Activated CD4-positive, alpha-beta T cell treated with anti-CD3 and anti-CD28 coated beads for 24 hours (primary cell): ENCODE measurements at places on chromosomes 2 and 18.

DNA sequence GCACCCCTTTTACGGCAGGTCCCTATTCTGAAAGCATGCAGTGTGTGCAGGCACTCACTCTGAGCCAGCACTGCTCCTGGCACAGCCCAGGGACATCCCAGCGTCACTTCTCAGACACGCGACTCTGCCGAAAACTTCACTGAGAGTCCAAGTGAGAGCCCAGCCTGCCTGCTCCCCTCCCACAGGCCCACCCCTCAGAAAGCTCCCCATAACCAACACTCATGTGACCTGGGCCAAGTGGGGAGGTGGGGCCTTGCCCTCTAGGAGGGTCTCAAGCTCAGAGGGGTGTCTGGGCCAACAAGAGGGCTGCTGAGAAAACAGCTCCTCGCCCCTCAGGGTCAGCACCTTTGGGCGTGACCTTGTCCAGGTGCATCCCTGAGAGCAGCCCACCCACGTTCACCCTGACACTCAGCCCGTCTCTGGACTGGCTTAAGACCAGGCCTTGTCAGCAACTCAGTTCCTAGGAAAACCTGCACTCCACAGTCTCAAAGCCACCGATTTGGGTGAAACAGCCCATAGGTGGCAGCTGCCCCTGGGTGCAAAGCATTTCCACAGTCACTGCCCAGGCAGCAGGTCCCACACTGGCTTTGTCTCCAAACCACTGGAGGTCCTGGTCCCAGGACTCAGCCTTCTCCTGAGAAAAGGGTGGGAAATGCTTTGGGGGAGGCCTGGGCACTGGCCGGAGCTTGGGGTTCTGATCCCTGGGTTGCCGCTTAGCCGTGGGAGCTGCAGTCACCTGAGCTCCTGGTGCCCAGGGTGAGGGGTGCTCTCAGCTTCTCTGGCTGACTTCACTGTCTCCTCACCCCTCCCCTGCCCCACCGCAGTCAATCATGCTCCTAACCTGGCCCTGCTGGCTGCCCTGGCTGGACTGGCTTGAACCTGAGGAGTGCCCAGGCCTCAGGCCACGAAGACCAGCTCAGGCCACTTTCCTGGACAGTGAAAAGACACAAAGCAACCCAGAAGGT, 209.6 kb downstream of the HDAC4 start:
- no peak for DNase-seq

DNA sequence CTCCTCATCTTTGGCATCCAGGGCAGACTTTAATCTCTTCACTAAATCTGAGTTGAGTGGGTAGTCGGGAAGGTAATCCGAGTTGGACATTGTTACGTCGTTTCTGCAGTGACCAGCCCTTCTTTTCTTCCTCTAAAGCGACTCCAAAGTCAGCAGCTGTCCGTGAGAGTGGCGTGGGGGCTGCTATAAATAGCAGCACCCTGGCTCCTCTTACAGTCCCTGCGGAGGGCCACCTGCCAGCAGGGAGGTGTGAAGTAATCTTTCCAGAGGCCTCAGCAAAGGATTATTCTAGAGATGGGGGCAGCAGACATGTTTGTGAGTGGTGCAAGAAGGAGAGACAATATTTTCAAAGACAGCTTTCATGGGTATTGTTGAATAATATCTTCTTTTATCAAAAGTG, at the start of gene ASB18:
Gene ASB18 (minus strand): TSS at position 151 of the 400 bp plus-strand sequence. CDS start 61 bp downstream, at position 90.
- DNase-seq: no peak

- DNase-seq: no peak
Observed at GRCh38 chr2:20541651-20542050, 94.8 kb downstream of the RHOB start.

GRCh38 chr2:51795248-51795888, 763.4 kb upstream of the NRXN1 start:
- no peak for DNase-seq

- DNase-seq: no peak
Observed at GRCh38 chr2:175233135-175233719, 51.7 kb upstream of the ATP5MC3 start.

- no peak for DNase-seq
Observed at GRCh38 chr2:174699993-174700766, 64.1 kb downstream of the CHRNA1 start.

GRCh38 chr2:8418721-8419120, 263.1 kb upstream of the ID2 start:
- DNase-seq: no peak

DNA sequence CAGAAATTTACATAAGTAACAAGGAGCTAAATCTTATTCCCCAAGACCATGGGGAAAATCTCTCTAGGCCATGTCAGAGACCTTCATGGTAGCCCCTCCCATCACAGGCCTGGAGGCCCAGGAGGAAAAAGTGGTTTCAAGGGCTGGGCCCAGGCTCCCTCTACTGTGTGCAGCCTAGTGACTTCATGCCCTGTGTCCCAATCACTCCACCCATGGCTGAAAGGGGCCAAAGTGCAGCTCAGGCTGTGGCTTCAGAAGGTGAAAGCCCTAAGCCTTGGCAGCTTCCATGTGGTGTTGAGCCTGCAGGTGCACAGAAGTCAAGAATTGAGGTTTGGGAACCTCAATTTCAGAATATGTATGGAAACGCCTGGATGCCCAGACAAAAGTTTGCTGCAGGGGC, 1612.7 kb upstream of the SLC39A10 start:
- DNase-seq: no peak

DNA sequence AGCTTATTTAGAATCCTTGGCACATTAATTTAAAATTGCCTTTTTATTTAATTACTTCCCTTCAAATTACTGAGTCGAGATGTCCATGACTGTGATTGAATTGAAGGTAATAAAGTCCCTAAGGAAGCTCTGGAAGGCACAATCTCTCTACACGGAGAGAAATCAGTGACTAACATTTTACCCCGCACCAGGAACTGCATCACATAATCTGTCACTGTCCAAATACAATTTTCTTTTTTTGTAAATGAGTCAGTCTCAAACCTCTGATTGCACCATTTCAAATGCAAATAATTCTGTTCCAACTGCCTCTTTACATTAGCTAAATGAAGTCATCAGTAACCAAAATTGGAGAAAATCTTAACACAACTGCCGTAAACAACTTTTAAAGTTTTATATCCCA, 311.9 kb downstream of the CCDC178 start:
- DNase-seq: no peak

GRCh38 chr2:80968450-80968849, 663.9 kb upstream of the LRRTM1 start:
- DNase-seq: no peak

GRCh38 chr2:64311191-64311910, 142.6 kb upstream of the LGALSL start:
- DNase-seq: no peak

- no peak for DNase-seq
Observed at GRCh38 chr2:214050731-214051130, 360.1 kb upstream of the VWC2L start.

GRCh38 chr2:165594231-165594934, 124.9 kb downstream of the CSRNP3 start:
- no peak for DNase-seq

GRCh38 chr2:176461809-176462670, 192.8 kb downstream of the MTX2 start:
- DNase-seq: no peak

DNA sequence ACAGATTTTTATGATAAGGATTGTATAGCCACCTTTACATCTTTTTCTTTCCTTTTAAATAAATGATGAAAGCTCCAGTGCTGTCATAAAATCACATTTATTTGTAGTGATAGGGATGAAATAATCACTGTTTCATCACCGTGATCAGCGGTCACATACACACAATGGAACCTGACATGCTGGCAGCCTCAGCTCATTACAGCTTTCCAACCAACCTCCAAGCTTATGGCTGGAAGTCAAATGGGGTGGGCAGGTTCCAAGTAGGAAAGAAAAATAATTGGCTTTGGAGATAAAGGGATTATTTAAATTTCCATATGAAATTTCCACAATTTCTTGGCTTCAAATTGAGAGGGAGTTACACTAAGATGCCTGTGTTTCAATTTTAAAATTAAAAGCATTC, 251.3 kb downstream of the PLCL1 start:
- DNase-seq: no peak

- no peak for DNase-seq
Observed at GRCh38 chr18:76233876-76234675, 261.0 kb downstream of the ZNF516 start.

DNA sequence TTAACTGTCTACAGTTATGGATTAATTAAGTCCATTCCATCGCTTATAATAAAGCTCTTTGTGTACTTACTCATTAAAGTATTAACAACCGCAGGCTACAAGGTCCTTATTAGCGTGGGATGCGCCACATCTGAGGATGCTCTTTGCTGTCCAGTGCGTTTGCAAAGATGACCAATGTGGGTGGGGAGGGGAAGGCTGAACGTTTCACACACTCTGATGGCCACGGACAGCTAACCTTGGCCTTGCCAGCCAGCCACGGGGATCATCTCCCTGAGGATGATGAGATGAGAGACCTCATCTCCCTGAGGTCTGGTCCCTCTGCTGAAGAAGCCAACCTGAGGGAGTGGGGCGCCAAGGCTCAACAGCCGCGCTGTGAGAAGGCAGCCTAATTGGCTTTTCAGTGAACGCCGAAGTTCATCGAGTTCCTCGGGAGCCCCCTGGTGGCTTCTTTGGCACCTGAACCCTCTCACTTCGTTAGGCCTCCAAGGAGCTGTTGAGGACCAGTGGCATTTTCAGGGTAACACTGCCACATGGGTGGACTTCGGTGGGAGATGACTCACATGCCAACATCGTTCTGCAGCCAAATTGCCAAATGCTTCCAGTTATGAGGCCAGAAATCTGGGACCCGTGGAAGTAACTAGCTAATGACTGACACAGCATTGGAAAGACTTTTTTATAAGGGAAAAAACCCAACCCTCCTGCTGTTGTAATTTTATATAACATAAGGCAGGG, 69.3 kb upstream of the SEC11C start:
- DNase-seq: peak; percentile 78

- no peak for DNase-seq
Observed at GRCh38 chr2:178946494-178946893, 103.4 kb downstream of the CCDC141 start.

GRCh38 chr2:238025741-238026360, 35.0 kb upstream of the SCLY start:
- no peak for DNase-seq

DNA sequence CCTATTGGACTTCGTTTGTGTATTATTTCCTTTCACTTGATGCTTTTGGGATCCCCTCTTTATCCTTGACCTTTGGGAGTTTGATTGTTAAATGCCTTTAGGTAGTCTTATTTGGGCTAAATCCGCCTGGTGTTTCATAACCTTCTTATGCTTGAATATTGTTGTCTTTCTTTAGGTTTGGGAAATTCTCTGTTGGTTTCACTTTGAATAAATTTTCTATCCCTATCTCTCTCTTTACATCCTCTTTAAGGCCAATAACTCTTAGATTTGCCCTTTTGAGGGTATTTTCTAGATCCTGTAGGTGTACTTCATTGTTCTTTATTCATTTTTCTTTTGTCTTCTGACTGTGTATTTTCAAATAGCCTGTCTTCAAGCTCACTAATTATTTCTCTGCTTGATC, 354.7 kb downstream of the PARD3B start:
- no peak for DNase-seq

DNA sequence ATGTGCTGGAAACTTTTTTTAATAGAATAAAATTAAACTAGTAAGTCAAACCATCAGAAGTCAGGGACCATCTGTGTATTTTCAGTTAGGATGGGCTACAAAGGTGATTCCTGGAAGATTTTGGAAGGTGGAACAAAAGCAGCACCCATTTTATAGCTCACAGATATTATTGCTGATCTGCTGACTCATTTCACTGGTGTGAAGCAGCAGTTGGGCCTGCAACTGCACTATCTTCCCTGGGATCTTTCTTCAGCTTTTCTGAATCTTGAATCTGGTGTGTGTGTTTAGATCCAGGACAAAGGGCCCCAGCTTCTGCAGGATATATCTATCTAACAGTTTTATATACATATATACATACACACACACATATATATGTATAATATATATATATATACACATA, 35.6 kb upstream of the BCL11A start:
- DNase-seq: no peak

- no peak for DNase-seq
Observed at GRCh38 chr18:9711361-9712129, 3.4 kb downstream of the RAB31 start.

DNA sequence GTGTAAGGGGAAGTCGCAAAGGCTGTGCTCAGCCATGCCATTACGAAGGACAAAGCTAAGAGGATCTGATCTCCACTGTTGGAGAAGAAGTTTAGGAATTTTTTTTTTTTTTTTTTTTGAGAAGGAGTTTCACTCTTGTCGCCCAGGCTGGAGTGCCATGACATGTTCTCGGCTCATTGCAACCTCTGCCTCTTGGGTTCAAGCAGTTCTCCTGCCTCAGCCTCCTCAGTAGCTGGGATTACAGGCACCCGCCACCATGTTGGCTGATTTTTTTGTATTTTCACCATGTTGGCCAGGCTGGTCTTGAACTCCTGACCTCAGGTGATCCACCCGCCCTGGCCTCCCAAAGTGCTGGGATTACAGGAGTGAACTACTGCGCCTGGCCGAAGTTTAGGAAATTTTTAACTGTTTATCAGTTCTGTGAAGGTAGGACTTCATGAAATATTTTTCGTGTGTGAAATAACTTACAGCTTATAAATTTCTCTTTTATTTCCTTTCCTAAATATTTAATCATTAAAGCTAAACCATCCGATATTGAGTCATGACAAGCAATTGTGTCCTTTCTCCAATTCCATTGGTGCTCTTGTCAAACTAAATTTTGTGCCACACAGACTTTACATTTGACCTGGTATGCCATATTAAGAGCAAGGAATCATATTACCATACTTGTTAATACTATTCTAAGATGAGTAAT, 22.2 kb downstream of the DDX1 start:
- no peak for DNase-seq

- no peak for DNase-seq
Observed at GRCh38 chr2:151033271-151034248, 228.1 kb downstream of the RBM43 start.

- DNase-seq: no peak
Observed at GRCh38 chr2:28448793-28449100, 47.1 kb upstream of the PLB1 start.

DNA sequence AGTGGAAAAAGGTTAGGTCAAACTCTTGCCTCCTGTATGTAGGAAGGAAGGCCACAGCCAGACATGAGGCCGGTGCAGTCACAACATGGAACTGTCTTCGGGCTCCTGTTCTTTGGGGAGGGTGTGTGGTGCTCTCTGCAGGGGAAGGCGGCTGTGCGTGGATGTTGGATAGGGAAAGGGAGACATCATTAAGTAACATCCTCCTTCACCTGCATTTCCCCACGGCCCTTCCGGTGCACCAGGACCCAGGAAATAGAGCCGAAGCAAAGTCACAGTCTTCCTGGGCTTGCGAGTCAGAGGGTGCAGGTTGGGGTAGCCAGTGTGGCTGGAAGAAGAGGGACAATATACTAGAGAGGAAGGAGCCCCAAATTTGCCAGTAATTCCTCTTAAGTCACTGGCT, 78.9 kb upstream of the SMAD7 start:
- no peak for DNase-seq

- peak; percentile 15 for DNase-seq
Observed at GRCh38 chr18:9792565-9793245, 84.6 kb downstream of the RAB31 start.

- no peak for DNase-seq
Observed at GRCh38 chr2:54626884-54627283, 96.6 kb upstream of the EML6 start.

- no peak for DNase-seq
Observed at GRCh38 chr18:3084206-3084605, 71.3 kb upstream of the LPIN2 start.
